Activated CD8-positive, alpha-beta T cell treated with anti-CD3 and anti-CD28 coated beads, Interleukin-2, amount 10 ng/mL, durations not matched to agents 7 days and 5 days (primary cell): ENCODE measurements at places on chromosomes 2 and 18. TPM values are rescaled to one million over a fixed set of nuclear protein-coding genes. Genes with fewer than 3 reads are reported as not detected.

- H3K27ac ChIP-seq, result no peak overlapping the region
- DNase-seq, result no peak
- H3K4me3 ChIP-seq, result no peak overlapping the region
- no peaks in the 10 kb centered on the region for H3K4me1 ChIP-seq
- no peaks in the 10 kb centered on the region for H3K36me3 ChIP-seq
Observed at GRCh38 chr2:66001538-66001937, 433.4 kb upstream of the MEIS1 start.

DNA sequence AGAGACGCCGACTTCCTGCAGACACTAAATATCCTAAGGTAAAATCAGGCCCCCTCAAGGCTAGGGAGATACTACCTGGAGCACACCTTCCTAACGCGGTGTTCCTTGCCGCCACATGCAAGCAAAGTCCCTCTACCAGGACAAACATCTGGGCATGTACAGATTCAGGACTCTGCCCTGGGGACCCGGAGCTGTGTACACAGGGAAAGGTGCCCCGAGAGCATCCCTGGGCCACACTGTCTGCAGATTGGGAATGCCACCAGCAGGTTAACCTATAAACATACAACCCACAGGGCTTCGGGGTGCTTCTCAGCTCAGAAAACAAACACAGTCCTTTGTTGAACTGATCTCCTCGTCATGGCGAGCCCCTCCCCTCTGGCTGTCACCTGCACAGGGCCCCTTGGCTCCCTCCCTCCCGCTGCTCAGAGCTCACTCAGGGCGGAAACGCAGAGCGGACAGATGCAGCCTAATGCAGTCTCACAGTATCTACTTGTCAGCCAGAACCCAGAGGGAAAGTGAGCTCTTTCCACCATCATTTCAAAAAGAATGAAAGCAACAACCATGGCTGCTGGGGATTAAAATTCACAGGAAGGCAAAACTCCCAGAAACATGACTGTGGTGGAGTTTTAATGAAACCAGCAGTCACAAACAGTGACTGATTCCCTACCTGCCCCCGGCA is 218.8 kb downstream of the HDAC4 start:
- H3K36me3 ChIP-seq, result peaks cover 35% of the 10 kb centered on the region
- no peak overlapping the region for H3K4me3 ChIP-seq
- no peaks in the 10 kb centered on the region for H3K4me1 ChIP-seq

DNA sequence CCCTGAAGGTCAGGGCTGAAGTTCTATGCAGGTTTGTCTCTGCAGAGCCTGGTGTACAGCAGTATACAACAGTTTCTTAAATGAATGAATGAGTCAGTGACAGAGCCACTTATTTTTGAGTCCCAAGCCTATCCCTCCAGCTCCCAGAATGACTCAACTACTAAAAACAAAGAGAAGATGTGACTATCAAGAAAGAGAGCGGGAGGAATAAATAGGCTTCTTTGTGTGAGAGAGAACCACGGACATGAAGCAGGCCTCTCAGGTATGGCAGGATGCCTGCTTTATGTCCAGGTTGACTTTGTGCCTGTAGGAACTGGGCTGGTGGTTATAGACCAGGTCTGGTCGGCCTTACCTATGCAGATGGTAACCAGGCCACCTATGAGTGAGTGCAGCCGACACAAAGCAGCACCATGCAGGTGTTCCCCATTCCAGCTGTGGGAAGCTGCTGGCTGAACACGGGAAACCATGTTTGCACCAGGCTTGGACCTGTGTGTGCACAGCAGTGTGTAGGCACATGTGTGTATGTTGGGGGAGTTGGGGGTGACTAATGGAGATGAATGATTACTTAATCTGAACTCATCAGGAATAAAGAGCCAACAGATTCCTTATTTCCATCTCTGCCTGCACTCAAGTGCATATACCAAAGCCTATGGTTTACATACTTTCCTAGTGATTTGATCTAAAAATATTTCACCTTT is 171.0 kb downstream of the OSR1 start:
- no peaks in the 10 kb centered on the region for H3K27me3 ChIP-seq
- no peak for DNase-seq
- no peak overlapping the region for H3K27ac ChIP-seq

Gene SH3RF3
- 0.10 TPM for total RNA-seq

GRCh38 chr2:37361216-37361815 is 16.9 kb downstream of the QPCT start:
- H3K36me3 ChIP-seq, result no peaks in the 10 kb centered on the region
- no peak overlapping the region for H3K4me3 ChIP-seq
- H3K4me1 ChIP-seq, result no peaks in the 10 kb centered on the region
- no peak overlapping the region for H3K27ac ChIP-seq
- DNase-seq, result no peak

GRCh38 chr18:13279181-13280069 is 60.9 kb downstream of the LDLRAD4 start:
- peaks cover 86% of the 10 kb centered on the region for H3K4me1 ChIP-seq
- peak; percentile 43 for DNase-seq
- no peaks in the 10 kb centered on the region for H3K27me3 ChIP-seq
- H3K4me3 ChIP-seq, result peak overlapping the region; percentile 48
- H3K36me3 ChIP-seq, result peaks cover 37% of the 10 kb centered on the region
- peak overlapping the region; percentile 73 for H3K27ac ChIP-seq

DNA sequence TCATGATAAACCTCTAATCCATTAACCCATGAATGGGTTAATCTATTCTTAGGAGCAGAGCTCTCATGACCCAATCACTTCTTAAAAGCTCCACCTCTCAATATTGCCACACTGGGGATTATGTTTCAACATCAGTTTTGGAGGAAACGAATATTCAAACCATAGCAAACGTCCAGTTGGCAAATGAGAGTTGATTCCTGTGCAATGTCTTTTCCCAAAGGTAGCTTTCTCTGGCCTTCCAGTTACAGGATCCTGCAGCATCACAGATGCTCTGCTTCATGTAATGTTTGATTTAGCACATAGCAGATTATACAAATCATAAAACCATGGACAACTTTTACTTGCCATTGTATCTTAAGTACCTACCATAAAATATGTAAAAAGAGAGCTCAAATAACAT is 481.0 kb downstream of the TNS1 start:
- H3K36me3 ChIP-seq, result no peaks in the 10 kb centered on the region
- H3K27me3 ChIP-seq, result no peaks in the 10 kb centered on the region
- no peak overlapping the region for H3K4me3 ChIP-seq
- no peaks in the 10 kb centered on the region for H3K4me1 ChIP-seq

- no peak for DNase-seq
- peaks cover 51% of the 10 kb centered on the region for H3K4me1 ChIP-seq
- no peak overlapping the region for H3K27ac ChIP-seq
- H3K4me3 ChIP-seq, result no peak overlapping the region
Observed at GRCh38 chr2:234374150-234374508, 122.8 kb downstream of the ARL4C start.

GRCh38 chr2:176356251-176356650 is 87.0 kb downstream of the MTX2 start:
- no peak for DNase-seq
- H3K27me3 ChIP-seq, result peaks cover 6% of the 10 kb centered on the region
- no peaks in the 10 kb centered on the region for H3K36me3 ChIP-seq
- H3K4me1 ChIP-seq, result peaks cover 3% of the 10 kb centered on the region

DNA sequence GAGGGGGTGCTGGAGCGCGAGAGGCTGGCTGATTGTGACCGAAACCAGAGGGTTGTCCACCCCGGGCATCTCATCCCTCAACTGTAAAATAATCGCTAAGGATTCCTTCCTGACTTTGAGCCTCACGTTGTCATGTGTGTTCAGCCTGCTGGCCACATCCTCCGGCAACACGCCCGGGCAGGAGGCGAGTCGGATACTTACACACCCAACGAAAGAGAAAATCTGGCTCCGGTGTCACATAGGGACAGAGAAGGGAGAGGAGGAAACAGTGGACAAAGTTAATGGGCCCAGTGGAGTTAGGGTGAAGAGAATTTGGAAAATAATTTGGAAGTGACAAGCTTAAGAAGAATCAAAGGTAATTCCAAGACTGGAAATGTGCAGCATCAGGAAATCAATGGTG is 2.4 kb downstream of the TLX2 start:
- no peak for DNase-seq
- H3K27me3 ChIP-seq, result peaks cover 69% of the 10 kb centered on the region
- H3K4me3 ChIP-seq, result peak overlapping the region; percentile 67

GRCh38 chr2:157260533-157261198 is 3.2 kb downstream of the GALNT5 start:
- peaks cover 14% of the 10 kb centered on the region for H3K4me1 ChIP-seq
- no peaks in the 10 kb centered on the region for H3K36me3 ChIP-seq
- H3K27me3 ChIP-seq, result no peaks in the 10 kb centered on the region
- H3K4me3 ChIP-seq, result peak overlapping the region; percentile 9

DNA sequence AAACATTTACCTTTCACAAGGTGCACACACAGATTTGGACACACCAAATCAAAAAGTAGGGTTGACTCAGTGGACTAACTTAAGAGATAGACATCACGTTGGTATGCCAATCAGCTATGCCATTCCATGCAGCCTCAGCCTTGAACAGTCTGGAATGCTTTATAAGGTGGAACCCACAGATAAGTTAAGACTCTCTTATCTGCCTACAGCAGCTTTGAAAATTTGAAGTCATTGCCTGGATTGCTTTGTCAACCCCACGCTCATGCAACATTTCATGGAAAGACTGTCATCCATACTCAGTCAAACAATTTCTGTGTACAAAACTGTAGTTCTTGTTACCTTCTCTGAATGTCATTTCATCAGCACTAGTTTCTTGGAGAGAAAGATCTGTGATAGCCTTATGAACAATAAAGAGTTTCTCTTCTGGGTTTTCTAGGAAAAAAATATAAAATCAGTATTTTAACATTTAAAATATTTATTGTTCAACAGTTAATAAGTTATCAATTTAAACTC is 1.2 kb downstream of the ERMN start:
- peaks cover 32% of the 10 kb centered on the region for H3K4me1 ChIP-seq
- DNase-seq, result no peak
- peaks cover 14% of the 10 kb centered on the region for H3K36me3 ChIP-seq

DNA sequence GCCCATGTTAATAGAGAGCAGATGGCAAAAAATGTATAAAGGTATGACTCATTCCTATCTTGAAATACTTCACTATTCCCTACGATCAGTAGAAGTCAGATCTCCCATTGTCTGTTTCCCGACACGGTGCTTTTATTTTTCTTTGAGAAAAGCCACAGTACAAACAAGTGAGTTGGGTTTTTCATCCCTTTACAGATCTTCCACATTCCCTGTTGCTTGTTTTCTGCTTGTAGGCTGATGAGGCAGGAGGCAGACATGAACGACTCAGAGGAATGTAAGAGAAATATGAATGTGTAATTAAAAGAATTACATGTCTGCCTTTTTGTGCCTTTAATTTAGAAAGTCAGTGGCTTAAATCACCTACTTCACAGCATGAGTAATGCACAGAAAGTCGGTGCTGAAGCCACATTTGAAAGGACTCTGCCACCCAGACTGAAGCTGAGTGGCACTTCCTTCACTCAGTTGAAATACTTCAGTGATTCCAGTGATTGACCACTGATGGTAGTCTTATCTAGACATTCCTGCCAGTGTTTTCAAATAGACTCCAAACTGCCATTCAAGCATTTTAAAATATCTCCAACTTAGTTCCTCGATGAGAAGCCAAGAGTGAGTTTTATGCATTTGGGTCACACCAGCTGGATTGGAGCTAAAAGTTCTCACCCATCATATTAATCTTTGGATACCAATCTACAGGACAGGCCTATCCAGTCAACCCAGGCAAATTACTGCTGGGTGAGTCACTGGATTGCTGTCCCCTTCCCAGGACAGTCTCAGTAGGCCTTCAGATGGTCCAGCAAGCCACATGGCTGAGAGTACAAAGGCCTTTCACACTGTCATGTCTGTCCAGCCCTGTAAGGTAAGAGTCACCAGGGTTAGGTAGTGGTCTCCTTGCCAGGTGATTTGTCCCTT is 79.0 kb downstream of the COLEC12 start:
- H3K4me1 ChIP-seq, result no peaks in the 10 kb centered on the region
- H3K27ac ChIP-seq, result no peak overlapping the region
- H3K27me3 ChIP-seq, result peaks cover 7% of the 10 kb centered on the region
- no peak for DNase-seq

Gene TMEM163
- 0.23 TPM for total RNA-seq

- no peaks in the 10 kb centered on the region for H3K27me3 ChIP-seq
- DNase-seq, result no peak
- peaks cover 9% of the 10 kb centered on the region for H3K36me3 ChIP-seq
- H3K4me1 ChIP-seq, result no peaks in the 10 kb centered on the region
Observed at GRCh38 chr2:45406621-45407020, 204.4 kb downstream of the SRBD1 start.

Gene PAIP2B
- 1.3 TPM for total RNA-seq

DNA sequence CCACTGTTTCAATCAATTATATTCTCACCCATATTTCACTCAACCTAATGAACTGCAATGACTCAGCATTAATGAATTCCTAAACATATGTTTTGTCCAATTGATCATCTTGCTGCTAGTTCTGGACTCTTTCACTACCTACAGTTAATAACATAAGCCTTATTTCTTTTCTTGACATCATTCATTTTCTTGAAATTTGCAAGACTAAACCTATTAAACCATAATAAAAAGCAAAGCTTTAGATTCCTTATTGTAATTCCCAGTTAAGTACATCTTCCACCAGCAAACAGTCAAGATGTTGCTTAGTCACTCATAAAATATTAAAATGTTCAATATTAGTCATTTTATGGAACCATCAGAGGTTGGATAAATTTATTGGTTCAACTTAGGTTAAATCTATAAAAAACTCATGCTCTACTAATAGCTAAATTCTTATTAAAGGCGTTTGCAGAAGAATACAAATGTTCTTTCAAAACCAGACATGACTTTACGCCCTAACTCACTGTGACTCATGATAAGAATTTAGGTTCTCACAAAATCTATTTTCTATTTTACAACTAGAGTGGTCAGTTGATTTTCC is 599.4 kb downstream of the RNF144A start:
- peaks cover 51% of the 10 kb centered on the region for H3K36me3 ChIP-seq
- no peak for DNase-seq
- H3K4me1 ChIP-seq, result peaks cover 55% of the 10 kb centered on the region
- no peaks in the 10 kb centered on the region for H3K27me3 ChIP-seq
- H3K4me3 ChIP-seq, result peak overlapping the region; percentile 63

GRCh38 chr2:108067820-108068405 is 81.6 kb downstream of the SLC5A7 start:
- no peak for DNase-seq
- no peaks in the 10 kb centered on the region for H3K4me1 ChIP-seq
- H3K27me3 ChIP-seq, result no peaks in the 10 kb centered on the region
- H3K27ac ChIP-seq, result no peak overlapping the region

DNA sequence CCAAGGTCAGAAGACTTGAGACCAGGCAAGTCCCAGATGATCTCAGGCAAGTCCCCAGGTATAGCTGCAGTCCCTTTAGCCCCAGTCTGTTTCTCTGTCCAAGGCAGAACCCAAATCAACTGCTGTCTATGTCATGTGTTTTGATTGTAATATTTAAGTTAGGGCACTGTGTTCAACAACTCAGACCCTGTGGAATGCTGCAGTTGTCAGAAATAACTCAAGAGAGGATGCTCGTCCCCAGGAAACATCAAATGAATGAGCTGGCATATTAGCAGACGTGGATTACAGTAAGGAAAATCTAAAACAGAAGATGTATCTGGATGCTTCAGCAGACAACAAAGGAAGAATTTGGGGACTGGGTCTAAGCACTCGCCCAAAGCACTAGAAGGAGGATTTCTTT is 70.1 kb downstream of the BCL11A start:
- peaks cover 2% of the 10 kb centered on the region for H3K4me1 ChIP-seq
- no peak overlapping the region for H3K27ac ChIP-seq
- no peaks in the 10 kb centered on the region for H3K36me3 ChIP-seq
